ENCODE measurements at places on chromosomes 16 and 17.

GRCh38 chr17:52228823-52229222 is 70.3 kb upstream of the CA10 start:
- DNase-seq: no peak

DNA sequence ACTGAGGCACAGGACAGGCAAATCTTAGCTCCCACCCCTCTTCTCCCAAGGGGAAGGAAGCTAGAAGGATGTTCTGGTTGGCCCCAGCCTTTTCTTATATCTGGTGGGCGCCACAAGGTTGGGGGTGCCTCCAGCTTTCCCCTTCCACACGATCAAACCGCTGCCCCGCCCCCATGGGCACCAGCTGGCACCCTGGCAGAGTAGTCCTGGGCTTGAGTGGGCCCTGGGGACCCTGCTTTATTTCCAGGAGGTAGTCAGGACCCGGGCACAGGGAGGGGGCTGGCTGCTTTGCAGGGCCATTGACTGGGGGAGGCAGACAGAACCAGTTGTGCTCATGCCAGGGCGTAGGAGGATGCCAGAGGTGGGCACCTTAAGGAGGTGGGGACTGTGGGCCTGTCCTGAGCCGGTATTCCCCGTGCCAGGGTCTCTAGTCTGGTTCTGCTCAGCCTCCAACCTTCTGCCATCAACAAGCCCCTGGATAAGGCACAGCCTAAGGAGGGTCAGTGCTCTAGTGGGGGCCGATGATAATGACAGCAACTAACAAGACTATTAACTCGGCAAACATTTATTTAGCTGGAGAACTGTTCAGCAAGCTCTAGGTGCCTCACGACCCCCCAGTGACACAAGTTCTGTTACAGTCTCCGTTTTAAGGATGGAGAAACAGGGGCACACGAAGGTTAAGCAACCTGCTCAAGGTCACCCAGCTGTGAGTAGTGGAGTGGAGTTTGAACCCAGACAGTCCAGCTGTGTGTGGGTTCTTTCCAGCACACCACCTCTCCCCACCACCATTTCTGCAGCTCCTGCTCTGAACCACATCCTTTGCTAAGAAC is 7.6 kb upstream of the PPP1R1B start:
- DNase-seq: no peak

GRCh38 chr16:68396481-68396880 is 51.8 kb downstream of the SMPD3 start:
- no peak for DNase-seq

GRCh38 chr17:79831265-79832217 is 7.7 kb downstream of the CBX4 start:
- DNase-seq: no peak

GRCh38 chr16:82083710-82084353 is 48.8 kb downstream of the HSD17B2 start:
- no peak for DNase-seq

DNA sequence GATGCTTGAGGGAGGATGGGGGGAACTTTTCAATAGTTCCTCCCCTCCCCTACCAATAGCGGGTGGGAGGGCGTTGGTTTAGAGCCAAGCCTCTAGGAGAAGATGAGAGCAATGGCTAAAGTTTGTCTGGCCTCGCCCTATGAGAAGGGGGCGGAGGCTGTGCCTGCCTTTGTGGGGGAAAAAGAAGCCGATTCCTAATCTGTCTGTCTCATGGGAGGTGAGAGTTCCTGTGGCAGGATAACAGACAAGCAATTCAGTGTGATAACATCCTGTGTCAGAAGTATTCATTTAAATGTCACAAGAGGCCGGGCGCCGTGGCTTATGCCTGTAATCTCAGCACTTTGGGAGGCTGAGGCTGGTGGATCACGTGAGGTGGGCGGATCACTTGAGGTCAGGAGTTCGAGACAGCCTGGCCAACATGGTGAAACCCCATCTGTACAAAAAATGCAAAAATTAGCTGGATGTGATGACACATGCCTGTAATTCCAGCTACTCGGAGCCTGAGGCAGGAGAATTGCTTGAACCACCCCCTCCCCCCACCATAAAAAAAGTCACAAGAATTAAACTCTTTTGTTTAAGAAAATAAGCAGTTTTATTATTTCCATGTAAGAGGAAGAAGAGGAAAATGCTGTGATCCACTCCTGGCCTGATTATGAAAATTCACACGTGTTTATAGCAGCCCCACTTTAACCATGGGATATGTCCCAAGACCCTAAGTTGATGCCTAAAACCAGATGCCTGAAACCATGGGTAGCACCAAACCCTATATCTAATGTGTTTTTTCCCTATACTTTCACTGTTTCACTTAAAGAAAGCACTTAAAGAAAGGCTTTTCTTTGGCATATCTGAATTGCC is 1.7 kb downstream of the SLFN5 start:
- DNase-seq: peak; percentile 73

GRCh38 chr17:55448681-55449080 is 27.0 kb upstream of the MMD start:
- DNase-seq: no peak

DNA sequence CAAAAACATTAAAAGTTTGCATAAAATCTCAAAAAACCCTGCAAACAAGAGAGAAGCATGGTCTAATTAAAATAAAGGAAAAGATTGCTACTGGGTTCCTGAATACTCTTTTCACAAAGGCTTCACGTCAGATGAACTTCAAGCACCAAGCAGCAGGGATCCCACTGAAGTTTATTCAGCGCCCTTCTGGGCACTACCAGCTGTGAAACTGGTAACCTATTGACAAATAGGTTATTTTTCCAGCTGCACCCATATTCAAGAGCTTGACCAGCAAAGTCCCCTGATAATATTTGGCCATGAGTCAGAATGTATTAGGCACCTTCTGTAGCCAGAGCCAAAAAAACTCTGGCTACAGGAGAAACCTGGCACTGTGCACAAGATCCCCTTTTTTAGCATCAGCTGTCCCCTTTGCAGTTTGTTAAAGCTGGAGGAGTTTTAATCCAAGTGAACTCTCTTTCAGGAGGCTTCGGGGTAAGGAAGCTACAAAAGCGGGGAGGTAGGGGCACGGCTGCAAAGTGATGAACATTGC is 60.3 kb downstream of the GRIN2A start:
- no peak for DNase-seq

DNA sequence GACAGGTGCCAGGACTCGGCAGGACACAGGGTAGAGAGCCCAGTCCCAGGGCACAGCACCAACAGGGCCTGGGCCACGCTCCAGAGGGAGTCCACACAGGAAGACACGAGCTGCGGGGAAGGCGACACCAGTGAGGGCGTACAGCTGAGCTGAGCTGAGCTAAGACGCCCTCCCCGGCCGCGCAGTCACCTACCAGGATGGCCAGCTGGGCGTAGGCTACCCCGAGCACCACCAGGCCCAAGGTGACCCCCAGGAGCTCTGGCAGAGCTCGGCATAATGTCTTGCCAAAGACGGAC is 42.6 kb downstream of the TSC2 start:
- DNase-seq: no peak

Data from stimulated activated CD8-positive, alpha-beta memory T cell treated with anti-CD3 and anti-CD28 coated beads, Interleukin-4, amount 100 ng/mL, for 1 hour (primary cell).